ENCODE measurements at places on chromosomes 2 and 18.

GRCh38 chr18:70553245-70553935, 264.5 kb downstream of the SOCS6 start:
- no peak for DNase-seq

GRCh38 chr2:236403125-236403524, 138.9 kb upstream of the ASB18 start:
- no peak for DNase-seq

DNA sequence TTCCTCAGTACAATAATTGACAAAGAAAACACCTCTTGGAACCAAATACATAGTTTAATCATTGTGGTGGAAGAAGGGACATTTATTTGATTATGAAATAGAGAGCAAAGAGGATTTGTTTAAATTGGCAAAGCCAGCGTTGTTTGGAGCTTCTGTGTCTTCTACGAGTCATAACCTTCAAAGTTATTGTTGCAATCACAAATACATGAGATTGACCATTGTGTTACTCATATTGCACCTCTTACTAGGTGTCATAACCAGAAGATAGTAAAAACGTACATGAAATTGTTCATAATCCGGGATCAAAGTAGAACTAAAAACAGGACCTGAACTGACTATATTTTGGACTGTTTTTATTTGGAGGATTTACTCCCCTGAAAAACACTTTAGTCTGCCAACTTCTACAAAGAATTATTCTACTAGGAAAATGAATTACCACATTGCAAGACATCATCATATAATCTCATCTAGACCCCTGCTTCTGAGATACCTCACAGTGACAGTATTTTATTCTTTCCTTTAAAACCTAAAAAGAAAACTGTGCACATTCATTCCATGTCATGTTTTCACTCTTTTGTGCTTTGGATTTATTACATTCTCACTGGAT, 151.7 kb upstream of the KLF7 start:
- DNase-seq, result no peak

DNA sequence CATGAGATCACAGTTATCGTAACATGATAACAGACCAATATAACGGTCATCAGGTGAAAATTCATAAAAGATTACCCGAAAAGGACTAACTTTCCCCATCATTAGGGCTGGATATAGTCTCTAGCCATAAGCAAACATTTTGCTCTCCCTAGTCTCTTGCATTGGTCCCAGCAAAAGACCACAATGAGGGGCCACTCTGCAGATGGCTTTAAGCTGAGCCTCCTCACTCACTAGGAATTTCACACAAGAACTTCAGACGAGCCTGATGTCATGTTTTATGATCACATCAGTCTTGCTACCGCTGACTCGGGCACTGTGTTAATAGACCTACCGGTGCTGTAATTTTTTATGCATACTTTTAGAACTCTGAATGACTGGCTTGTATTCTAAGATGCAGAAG, 35.2 kb downstream of the STK17B start:
- DNase-seq, result no peak

- no peak for DNase-seq
Observed at GRCh38 chr2:14535156-14535555, 97.4 kb upstream of the LRATD1 start.

- DNase-seq, result no peak
Observed at GRCh38 chr2:240818293-240819125, 1.5 kb downstream of the KIF1A start.

- no peak for DNase-seq
Observed at GRCh38 chr2:218748741-218749441, 33.1 kb upstream of the CYP27A1 start.

DNA sequence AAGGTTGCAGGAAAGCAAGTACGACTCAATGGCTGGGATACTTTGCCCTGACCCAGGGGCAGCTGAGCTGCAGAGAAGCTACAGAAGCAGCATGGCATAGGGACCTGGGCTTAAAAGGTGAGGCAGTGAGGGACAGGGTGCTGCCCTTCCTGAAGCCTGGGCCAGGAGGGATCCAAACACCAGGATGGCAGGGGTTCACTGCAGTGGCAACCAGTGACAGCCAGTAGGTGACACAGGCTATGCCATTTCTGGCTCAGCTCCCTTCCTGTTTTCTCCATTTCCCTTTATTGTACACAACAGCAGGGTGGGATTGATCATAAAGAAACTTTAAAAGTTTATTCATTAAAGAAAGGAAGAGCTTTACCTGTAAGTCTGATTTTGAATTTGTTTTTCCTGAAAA, 48.8 kb downstream of the CABYR start:
- DNase-seq, result no peak

DNA sequence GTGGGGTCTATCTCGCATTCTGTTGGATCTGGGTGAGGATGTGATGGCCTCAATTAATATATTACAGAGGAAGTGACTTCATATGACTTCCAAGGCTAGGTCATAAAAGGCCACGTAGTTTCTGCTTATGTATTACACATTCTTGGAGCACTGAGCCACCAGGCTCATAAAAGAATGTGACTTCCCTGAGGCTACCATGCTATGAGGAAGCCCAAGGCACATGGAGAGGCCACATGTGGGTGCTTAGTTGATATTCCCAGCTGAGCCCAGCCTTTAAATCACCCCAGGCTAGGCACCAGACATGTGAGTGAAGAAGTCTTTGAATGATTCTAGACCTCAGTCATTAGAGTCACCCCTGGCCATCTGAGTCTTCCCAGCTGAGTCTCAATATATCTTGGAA, 13.3 kb upstream of the REEP1 start:
- no peak for DNase-seq

Data from right renal cortex interstitium (tissue), 3 donors.